Fibroblast of the aortic adventitia (primary cell): ENCODE measurements at places on chromosomes 2 and 18.

- DNase-seq = no peak
Measured at GRCh38 chr18:44579028-44579702, 101.5 kb upstream of the SETBP1 start.

DNA sequence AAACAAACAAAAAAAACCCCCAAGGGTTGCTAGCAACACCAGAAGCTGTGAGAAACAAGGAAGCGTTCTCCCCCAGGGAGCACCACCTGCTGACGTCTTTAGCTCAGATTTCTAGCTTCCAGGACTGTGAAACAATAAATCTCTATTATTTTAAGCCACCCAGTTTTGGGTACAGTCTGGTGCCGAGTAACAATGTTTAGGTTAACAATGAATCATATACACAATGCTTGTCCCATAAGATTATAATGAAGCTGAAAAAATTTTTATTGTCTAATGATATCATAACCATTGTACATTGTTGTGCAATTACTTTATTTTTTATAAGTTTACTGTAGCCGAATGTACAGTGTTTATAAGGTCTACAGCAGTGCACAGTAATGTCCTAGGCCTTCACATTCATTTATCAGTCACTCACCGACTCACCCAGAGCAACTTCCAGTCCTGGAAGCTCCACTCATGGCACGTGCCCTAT, 72.1 kb upstream of the CAB39 start:
- no peak for DNase-seq

- DNase-seq = no peak
Measured at GRCh38 chr2:33510586-33510968, 34.1 kb downstream of the RASGRP3 start.

DNA sequence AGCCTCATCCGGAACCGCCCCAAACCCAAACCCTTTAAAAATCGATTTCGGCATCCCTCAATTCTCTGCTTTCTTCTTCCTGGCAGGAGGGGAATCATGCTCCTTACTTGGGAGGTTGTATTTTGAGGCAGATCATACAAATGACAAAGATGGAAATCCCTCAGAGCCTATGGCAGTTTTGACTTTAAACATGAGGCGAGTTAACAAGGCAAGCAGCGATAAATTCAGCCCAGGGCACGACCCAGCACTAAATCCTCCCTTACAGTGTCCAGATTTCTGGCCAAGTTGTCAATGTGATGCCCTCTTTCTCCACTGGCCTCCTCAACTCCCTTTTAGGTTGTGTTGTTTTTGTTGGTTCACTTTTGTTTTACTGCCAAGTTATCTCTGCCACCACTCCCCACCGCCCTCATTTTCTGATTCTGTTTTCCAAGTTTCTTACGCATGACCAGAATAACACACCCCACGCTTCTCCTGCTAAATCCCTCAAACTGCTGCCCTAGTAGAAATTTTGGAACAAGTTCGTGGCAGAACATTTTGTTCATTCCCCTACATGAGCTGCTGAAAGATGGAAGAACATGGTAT, 68.3 kb downstream of the CTAGE1 start:
- DNase-seq = peak; percentile 91

- no peak for DNase-seq
Measured at GRCh38 chr18:10202845-10203321, 251.6 kb upstream of the APCDD1 start.

- no peak for DNase-seq
Measured at GRCh38 chr2:103594823-103595222, 833.0 kb downstream of the TMEM182 start.

GRCh38 chr2:7037340-7038333, 120.4 kb downstream of the RNF144A start:
- peak; percentile 69 for DNase-seq

DNA sequence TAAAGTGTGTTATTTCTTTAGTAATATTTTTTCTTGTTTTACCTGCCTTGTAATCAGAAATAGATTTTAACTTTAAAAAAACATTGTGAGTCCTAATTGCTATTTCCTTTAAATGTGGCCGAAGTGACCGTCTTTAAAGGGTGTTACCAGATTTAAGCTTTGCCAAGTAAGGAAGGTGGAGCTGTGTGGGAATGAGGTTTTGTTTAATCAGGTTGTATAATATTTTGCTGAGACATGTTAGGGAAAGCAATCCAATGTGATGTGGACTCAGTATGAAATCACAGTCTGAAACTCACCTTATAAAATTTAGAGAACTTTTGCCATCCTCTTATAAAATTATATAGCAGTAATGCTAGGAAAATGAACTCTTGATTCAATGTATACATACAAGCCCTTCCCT, 32.9 kb upstream of the ITPRID2 start:
- DNase-seq = no peak

- DNase-seq = no peak
Measured at GRCh38 chr2:108617617-108618016, 83.3 kb downstream of the LIMS1 start.

- DNase-seq = peak; percentile 19
Measured at GRCh38 chr18:68060871-68061270, 544.4 kb upstream of the DSEL start.

GRCh38 chr2:230871361-230872150, 6.8 kb downstream of the ITM2C start:
- no peak for DNase-seq

GRCh38 chr2:129767346-129768035, 212.0 kb upstream of the RAB6C start:
- DNase-seq = no peak

DNA sequence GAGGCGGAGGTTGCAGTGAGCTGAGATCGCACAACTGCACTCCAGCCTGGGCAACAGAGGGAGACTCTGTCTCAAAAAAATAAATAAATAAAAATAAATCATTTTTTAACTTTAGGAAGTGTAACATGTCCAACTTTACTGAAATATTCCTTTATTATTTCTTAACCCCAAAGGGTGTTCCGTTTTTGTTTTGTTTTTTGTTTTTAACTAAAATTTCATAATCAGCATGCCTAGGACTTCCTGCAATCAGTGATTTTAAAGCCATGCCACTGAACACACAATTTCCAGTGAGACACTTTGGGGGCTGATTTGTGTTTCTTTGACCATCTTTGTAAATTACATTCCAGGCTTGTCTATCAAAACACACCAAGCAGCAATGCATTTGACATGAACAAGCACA, 7.1 kb downstream of the CATIP start:
- DNase-seq = no peak

GRCh38 chr2:134167015-134167414, 86.9 kb upstream of the MGAT5 start:
- DNase-seq = peak; percentile 15

DNA sequence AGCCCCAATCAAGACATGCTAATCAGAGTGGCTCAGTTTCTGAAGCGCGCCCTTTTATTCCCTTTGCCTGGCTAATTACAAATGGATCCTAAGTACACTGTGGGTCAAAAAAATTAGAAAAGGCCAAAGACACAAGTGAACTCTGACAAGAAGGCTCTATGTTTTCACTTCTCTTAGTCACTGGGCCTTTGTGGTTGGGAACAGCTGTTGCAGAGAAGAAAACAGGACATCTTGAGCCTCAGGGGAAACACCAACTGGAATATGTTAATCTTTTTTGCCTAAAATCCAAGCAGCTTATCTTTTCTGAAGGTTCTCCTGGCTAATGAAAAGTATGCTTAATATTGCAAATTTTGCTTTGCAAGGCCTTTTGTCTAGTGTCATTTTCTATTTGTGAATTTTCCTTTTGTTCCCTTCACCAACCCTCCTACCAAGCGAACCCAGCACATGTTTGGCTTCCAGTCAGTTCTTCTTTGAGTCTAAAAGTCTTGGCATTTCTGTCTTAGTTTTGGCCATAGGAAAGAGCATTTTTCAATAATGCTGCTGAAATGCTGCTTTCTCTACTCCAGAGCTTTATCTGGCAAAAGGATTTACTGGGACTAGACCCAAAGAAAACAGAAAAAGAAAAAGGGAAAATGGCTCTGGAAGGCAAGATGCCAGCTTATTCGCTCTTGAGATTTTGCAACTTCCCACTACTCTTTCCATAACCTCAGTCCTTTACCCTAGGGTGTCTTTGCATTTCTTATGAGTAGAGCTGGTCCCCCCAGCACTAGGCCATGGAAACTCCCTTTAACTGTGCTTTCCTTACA, 440.2 kb upstream of the ST6GAL2 start:
- DNase-seq = peak; percentile 70

DNA sequence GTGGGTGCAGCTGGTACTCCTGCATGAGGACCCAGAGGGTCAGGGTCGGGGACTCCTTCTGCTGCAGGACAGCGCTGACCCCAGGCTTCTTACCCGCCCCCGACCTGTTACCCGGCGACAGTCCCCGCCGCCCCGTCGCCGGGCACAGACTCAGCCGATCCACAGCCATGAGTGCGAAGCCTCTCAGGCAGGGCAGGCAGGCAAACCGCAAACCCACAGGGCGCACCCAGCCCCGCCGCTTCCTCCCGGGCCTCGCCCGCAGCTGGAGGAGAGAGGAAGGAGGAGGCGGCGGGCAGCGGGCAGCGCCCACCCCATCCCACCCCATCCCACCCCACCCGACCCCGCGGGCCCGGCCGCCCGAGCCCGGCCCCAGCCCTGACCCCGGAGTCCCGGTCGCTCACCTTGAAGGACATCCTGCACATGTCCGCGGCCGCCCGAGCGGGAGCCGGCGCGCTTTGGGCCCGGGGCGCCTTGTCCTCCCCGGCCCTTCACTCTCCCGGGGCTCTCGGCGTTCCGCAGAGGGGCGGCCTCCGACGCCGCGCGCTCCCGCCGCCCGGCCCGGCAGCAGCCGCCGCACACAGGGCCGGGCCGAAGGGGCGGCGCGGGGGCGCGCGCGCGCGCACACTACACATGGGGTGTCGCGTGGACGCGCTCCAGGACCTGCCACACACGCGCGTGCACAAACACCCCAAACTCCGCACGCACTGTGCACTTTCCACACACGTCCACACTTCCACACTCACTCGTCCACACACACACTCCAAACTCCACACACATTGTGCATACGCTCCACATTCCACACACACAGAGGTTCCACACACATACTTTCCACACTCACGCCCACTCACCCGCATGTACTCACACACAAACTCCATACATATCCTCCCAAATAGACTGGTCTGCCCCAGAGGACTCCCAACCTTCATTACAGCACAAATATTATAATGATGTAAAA, at the start of gene ANKRD29:
Gene ANKRD29, minus strand, starts transcription at position 603 of the 955 bp plus-strand sequence. Its CDS starts 181 bp downstream, at position 422.
- peak; percentile 34 for DNase-seq

GRCh38 chr2:18094277-18094676, 215.8 kb downstream of the KCNS3 start:
- DNase-seq = peak; percentile 4

GRCh38 chr18:55247032-55247431, 287.8 kb upstream of the CCDC68 start:
- DNase-seq = no peak

DNA sequence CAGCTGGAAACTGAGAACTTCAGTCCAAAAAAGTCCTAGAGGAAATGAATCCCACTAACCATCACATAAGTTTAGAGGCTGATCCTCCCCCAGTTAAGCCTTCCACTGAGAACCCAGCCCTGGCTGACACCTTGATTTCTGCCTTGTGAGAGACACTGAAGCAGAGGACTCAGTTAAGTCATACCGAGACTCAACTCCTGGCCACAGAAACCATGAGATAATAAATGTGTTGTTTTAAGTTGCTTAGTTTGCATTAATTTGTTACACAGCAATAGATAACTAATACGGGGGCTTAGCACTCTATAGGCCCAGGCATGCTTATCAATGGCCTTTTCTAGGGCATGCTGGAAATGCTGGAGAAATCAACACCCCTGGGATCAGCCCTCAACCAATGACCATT, 3.4 kb upstream of the ADD2 start:
- no peak for DNase-seq

DNA sequence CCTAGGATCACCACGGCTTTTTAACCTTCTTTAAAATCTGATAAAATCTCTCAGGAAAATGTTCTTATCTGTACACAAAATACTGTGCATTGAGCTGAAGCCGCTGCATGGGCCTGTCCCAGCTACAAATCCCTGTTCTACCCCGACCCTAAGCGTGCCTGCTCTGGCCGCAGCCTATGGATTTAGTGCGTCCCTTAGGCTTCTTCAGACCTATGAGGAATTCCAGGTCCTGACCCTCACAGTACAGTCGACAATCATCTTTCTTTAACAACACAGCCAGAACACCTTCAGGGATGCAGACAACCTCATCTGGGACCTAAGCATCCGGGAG, 477 bp upstream of the WDCP start:
- no peak for DNase-seq

- no peak for DNase-seq
Measured at GRCh38 chr2:23713351-23713750, 213.6 kb downstream of the ATAD2B start.

DNA sequence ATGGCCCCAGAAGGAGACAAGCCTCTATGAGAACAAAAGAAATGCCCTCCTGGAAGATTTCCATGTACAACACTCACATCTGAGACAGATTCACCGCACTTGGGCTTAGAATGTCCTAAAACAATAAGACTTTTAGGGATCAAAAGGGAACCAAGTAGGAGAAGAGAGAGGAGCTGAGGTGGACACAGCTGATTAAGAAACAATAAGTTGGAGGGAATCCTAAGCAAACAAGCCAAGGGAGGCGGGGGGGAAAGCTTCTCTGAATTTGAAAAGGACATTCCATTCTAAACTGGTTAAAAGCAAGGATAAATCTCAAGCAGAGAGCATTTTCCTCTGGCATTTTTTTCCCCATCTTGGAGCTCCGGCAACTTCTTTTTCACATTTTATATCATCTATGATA, 9.9 kb downstream of the ACVR1 start:
- DNase-seq = peak; percentile 79

DNA sequence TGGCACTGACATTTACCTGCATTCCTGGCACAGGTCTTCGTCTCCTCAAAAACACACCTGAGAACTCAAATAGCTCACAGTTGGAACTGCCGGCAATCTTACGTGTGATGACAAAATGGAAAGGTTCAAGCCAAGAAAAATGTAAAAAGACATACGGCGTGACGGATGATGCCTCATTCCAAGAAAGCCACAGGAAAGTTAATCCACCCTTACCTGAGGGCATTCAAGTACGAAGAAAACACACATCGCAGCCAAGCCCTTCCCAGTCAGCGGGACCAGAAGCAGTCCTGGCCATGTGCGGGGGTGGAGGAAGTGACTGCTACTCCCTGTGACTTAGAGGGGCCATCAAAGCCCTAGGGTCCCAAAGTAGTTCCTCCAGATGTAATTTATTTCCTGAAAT, 986.3 kb upstream of the CELF4 start:
- DNase-seq = no peak

DNA sequence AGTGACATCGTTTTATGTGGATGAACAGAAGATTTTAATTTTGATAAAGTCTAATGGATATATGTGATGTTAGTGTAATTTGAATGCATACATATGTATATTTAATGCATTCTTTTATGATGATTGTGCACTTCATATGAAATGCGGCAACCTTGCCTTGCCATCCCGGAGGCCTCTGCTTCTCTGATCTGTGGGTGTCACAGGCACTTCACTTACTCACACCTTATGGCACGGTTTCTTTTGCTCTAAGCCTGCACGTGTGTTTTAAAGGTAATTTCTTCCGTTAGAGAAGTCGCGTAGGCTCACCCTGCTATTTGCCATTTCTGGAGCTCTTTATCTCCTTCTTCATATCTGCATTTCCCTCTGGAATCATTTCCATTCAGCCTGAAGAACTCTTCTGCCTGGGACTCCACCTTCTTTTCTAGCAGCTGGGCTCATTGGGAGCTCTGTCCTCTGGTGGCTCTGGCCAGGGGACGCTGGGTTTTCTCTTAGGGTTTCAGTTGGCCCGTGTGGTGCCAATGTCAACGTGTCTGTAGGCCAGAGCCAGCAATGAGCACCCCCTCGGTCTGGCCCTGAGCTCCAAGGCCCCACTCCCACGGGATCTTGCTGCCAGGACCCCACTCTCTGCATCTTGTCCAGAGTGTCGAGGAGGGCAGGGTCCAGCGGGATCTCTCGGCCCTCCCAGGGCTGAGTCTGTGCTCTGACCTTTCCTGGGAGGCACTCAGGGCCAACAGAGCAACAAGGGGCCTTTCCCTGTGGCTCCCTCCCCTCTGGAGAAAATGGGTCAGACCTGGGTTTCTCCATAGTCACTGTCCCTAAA, 97.3 kb downstream of the RTP5 start:
- no peak for DNase-seq
